ENCODE measurements at places on chromosomes 4 and X.

GRCh38 chr4:20249333-20249732, 2.4 kb upstream of the SLIT2 start:
- DNase-seq = no peak

DNA sequence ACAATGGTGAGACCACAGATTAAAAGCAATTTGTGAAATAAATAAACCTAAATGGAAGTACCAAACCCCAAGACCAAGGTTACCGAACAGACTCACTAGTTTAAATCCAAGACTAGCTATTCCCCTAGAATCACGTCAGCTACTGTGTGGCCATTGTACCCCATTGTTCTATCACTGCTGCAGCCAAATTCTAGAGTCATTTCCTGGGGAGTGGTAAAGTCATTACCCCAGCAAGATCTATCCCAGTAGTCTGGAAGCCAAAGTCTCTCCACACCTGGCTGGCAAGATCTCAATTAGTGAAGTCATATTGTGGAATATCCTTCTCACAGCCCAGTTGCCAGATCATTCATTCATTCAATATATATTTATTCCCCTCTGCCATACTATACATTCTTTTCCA, 67.5 kb downstream of the PHOX2B start:
- no peak for DNase-seq

DNA sequence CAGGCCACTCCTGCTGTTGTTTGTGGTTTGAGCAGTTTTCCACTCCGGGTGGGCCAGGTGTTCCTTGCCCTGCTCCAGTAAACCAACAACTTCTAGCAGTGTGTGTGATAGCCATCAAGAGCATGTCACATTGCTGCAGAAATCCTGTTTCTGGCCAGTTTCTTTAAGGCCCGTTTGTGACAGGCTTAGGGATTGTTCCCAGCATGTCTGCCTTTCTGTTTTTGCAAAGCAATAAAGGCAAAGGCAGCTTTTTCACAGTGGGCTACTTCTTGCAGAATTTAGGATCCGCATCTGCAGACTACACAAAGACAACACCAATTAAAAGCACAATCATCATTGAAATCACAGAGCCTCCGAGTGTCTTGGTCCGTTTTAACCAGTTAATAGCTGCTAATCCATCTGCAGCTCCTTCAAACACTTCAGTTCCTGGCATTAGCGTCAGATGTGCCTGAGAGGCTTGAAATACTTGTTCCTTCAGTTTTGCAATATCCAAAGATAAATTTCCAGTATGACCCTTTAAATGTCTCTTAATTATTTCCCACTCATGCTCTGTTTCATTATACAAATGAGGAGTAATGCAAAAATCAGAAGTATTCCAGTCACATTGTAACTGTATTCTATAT, 65.1 kb downstream of the ADAM29 start:
- no peak for DNase-seq

GRCh38 chr4:113053883-113054282, 4.4 kb downstream of the ANK2 start:
- DNase-seq = no peak

DNA sequence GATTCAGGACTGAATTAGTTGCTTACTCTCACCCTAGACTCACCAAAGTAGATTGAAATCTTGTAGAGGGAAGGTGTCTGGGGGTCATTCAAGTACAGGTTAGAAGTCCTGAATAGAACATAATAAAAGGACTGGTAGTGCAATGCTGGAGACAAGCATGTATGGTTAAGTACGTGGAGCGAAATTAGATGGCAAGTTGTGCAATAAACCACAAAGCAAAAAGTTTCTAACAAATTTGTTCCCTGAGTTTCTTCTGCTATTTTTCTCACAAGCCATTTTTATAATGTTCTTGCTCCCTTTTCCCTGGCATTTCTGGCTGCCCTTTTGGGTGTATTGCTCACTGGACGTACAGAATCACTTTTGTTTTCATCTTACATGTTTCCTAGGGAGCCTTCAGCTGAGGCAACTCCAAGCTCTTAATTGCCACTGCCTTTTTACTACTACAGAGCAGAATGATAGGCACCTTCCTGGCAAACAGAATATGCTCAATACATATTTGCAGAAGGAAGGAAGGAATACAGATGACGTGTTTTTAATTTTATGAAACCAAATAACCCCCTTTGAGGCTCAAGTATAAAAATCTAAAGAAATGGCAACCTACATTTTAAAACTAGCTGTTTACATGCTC, 23.4 kb downstream of the LANCL3 start:
- no peak for DNase-seq

GRCh38 chr4:188195389-188195985, 56.2 kb downstream of the TRIML1 start:
- DNase-seq = no peak
